GM19239 (cell line): ENCODE measurements at places on chromosomes 4 and X.

- DNase-seq, result no peak
Observed at GRCh38 chr4:1024882-1025545, 13.6 kb downstream of the FGFRL1 start.

DNA sequence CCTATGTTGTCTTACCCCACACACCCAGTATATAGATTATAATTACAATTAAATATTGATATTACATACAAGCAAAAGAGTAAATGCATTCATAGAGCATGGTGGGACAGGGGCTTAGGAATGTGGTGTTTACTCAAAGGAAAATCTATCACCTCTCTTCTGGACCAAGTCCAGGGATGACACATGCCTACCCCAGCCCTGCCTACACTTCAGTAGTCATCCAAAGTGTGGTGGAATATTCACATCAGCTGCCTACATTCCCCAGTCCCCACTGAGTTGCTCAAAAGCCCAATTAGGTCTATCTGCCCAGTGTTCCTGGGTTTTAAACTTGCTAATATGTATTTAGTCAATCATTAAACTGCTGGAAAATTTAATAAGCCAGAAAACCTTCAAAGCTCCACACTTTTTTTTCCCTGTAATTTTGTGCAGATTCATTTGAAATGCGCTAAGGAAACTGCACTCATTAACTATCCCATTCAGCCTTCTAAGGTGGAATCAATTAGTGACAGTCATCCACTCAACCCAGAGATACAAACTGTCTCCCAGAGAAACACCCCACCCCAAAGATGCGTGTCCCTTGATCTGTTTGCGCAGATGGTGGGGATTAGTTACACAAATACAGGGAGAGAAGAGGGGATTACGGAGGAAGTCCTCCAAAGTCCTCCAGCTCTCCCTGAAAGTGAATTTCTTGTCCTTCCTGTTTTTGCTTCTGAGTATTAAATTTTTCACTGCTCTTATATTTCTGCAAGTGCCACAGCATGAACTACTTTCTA is 91.7 kb upstream of the KDR start:
- no peak for DNase-seq

DNA sequence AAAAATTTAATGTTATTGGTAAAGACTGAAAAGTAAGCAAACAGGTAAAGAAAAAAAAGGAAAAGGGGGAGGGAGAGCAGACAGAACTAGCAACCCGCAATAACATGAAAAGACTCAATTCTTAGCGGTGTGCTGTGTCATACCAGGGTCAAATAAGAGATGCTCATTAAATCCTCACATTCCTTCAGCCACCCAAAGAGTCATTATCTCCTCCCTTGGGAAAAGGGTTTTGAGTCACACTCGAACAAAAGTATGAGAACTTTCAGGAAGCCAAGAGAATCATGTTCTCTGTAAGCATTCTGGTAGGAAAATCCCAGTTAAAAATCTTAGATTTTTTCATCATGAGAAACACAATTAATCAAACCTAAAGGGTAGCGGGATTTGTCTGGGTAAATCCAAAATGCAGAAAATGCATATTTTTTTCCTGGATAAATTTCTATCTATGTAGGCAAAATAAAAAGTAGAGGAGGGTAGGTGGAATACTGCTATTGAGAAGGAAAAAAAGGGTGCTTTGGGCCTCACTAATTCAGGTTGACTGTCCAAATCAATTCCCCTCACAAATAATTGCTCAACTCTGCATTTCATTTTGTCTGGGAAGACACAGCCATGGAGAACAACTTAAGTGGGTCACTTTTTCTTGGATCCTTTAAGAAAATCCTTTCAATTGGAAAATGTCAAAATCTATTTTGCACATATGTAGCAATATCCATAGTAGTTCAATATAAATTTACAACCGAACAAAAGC is 23.2 kb downstream of the TNIP3 start:
- no peak for DNase-seq

DNA sequence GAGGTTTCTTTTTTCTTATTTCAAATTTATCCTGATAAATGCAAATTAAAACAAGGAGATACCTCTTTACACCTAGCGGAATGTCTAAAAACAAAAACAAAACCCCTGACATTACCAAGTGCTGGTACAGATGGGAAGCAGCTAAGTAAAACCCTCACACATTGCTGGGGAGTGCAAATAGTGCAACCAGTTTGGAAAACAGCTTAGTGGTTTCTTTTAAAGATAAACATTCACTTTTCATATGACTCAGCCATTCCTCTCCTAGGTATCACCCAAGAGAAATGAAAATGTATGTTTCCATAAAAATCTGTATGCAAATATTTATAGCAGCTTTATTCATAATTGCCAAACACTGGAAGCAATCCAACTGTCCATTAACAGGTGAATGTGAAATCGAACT is 84.1 kb upstream of the HELT start:
- no peak for DNase-seq

GRCh38 chr4:158521484-158522088 is at the start of gene RXFP1:
TSS of gene RXFP1 (plus strand) at chr4:158521882. CDS start at chr4:158521977, 95 bp downstream.
- no peak for DNase-seq

DNA sequence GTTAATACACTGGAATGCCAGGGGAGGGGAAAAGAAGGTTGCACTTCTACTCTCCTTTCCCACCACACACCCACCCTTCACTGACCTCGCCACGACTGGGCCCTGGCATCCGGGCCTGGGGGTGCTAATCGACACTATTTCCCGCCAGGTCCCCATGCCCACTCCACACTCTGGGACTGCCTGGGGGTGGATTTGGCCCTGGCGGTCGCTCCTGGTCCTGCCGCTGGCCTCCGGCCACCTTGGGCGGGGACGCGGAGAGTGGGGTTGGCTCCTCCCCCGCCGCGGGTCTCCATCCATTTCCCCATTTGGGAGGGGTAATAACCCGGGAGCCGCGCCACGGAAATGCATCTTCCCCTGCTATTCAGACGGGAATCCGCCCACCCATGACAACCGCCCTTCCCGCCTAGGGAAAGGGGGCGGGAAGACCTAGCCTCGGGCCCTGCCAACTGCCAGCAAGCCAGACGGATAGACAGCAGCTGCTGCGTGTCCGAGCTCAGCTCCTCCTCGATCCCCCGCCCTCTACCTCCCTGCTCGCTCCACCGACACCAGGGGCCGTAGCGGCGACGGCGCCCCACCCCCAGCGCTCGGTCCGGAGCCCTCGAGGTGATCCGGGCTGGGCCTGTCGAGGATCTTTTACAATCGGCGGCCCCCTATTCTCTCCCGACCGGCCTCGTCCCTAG is 78.1 kb downstream of the RLIM start:
- DNase-seq, result peak; percentile 33

DNA sequence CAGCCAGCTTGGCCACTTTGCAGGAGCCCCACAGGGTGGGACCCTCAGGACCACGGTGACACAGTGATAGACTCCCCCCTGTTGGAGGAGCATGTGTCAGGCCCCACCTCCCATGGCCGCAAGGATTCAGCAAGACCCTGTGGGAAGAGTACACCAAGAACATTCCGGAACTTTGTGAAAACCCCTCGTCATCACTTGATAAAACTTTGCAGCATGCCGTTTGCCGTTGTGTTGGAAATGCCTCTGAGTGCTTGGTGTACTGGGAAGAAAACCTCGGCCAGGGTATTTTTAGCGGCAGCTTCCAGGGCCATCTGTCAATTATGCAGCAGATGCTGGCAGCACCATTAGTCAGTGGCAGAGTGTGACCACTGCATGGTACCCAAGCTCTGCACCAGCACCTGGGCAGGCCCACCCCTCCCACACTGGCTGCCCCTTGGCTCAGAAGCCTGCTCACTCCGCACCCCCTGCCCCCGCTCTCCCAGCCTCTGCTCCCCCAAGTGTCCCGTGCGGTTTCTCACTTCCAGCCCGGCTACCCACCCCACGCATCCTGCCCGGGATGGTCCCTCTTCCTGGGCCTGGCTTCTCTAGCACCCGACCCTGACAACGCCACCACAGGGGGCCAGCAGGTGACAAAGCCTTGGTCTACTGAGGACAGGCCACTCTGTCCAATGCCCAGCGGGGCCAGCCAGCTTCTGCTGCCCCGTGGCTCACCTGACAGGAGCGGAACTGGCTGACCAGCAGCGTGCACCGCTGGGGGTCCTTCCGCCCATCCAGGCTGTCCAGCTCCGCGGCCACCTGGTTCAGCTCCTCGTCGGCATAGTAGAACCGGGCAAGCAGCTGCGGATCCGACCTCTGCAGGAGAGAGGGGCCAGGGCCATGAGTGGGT is 65.0 kb downstream of the ZFYVE28 start:
- DNase-seq, result no peak

- no peak for DNase-seq
Observed at GRCh38 chr4:172068506-172068905, 255.3 kb downstream of the GALNTL6 start.

DNA sequence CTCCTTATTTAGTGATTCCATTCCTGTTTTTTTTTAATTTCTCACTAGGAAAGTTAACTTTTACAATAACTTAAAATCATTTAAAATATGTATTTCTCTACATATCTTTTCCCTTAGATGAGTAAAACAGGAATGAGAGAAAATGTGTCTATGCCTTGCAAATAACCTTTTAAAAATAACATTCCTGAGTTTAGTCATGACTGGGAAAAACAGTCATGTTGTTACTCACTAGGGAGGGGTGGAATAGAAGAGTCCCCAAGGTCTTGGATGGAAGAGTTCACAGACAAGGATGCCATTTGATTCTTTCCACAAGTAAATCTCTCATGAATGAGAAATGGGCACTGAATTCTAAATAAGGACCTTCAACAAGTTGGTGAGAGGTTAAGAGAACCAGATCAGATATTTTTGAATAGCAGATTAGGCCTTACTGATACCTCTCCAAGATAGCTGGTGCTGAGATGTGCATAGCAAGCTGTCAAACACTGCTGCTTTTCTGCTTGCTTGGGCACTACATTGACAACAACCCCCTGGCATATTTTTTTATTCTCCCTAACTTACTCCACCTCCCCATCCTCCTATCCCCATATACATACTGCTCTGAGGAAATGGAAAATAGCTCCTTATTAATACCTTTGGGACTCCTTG is 25.1 kb downstream of the UGDH start:
- DNase-seq, result no peak

- DNase-seq, result no peak
Observed at GRCh38 chrX:471281-471680, 84.6 kb upstream of the PPP2R3B start.

GRCh38 chr4:111466811-111467604 is 678.2 kb upstream of the FAM241A start:
- no peak for DNase-seq

- DNase-seq, result no peak
Observed at GRCh38 chr4:1036976-1037810, 25.8 kb downstream of the FGFRL1 start.

DNA sequence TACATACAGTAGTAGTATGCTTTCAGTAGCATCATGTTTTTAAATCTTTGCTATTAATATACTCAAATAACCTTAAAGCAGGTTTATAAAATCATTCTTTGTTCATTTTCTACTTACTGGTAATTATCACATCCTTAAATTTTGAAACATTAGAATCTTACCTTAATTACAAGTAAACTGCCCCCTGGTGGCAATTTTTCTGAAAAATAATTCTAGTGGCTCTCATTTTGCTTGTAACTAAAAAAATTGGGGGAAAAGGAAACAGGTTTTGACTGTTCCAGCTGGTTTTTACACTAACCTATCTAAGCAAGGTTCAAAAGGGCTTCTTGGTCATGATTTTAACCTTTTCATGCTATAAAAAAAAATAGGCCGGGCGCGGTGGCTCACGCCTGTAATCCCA is 18.5 kb upstream of the DCAF4L1 start:
- DNase-seq, result no peak

DNA sequence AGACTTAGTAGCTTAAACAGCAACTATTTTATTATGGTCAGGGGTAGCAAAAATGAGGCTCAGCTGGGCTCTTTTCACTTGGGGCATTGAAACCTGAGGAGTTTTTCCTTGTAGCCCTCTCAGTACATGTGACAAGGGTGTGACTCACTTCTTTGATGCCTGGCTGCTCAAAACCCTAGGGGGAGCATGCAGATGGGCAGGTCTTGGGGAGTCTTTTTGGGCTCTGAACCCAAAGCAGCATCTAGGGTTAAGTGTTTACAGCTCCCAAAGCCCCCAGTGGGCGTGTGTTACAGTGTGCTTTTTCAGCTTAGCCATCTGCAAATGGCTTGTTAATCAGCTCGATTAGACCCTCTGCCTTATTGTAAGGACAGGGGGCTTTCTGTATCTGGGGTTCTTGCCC is 1752.7 kb downstream of the PCDH7 start:
- no peak for DNase-seq

DNA sequence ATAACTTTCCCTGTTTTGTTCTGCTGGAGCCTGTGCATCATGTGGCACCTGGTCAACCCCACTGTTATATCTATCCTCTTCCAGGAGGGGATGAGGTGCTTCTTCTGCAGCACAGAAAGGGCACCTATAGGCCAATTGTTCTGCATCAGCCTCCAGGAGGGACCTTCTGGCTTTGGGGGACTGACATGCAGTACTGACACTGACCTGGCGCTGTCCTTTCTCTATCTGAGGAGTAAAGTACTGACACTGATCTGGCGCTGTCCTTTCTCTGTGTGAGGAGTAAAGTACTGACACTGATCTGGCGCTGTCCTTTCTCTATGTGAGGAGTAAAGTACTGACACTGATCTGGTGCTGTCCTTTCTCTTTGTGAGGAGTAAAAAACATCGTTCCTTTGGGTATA is 498.4 kb downstream of the PACRGL start:
- no peak for DNase-seq

- no peak for DNase-seq
Observed at GRCh38 chrX:108127152-108127551, 35.6 kb downstream of the ATG4A start.
